T-helper 9 cell (primary cell): ENCODE measurements at places on chromosomes 3 and 15.
A peak's percentile ranks its signal among the peaks of the same experiment; 100 is the strongest.

- no peak for DNase-seq
Observed at GRCh38 chr3:120471643-120472042, 20.9 kb upstream of the FSTL1 start.

- DNase-seq, result no peak
Observed at GRCh38 chr3:54064486-54064885, 57.9 kb upstream of the CACNA2D3 start.

DNA sequence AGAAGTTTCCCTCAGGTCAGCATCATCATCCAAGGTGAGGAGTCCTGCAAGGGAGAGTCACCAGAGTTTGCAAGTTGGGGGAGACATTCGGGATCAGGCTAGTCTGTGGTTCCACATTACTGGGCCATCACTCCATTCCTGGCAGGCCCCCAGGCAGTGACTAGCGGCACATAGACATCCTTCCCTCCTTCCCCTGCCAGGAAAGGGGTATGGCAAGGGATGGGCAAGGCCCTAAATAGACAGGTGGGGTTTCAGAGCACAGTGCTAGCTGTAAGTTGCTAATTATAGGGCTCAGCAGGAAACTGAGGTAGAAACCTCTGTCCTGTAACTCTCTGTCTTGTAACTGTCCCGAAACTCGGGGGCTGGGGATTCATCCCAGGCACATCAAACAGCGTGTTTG, 215.2 kb upstream of the ROPN1 start:
- DNase-seq, result no peak

- DNase-seq, result no peak
Observed at GRCh38 chr3:79019137-79019923, 748.5 kb downstream of the ROBO1 start.

DNA sequence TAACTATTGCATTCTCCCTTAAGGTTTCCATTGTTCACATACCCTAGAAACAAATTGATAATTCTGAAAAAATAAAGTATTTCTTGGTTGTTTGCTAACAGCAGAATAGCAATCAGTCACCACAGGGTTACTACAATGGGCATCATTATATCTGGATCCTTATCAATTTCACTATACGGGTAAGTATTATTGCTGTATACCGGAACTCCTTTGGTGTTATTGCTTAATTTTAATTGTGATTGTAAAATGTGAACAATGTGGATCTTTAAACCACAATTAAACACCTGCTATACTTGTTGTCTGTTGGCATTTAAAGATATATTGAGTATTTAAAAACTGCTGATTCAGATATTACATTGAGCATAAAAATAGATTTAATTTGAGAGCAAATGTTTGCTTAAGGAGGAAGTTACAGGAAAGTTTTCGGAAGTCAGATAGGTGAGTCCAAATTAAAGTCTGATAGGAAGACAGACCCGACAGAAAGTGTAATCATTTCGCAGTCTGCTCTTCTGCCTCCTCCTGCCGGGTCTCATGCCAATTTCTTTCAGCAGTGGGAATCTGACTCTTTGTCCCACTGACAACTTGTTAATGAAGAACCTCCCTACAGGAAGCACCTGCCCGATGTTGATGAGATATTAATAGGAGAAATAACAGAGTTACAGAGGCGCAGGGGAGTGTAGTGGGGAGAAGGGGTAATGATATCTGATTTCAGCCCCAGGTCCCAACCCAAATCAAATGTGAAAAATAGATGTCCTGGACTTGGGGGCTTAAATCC, 169.7 kb upstream of the TBC1D5 start:
- DNase-seq, result no peak

GRCh38 chr15:39936187-39936586, 2.3 kb downstream of the EIF2AK4 start:
- no peak for DNase-seq

- DNase-seq, result no peak
Observed at GRCh38 chr15:101615414-101615985, 36.7 kb downstream of the TM2D3 start.

DNA sequence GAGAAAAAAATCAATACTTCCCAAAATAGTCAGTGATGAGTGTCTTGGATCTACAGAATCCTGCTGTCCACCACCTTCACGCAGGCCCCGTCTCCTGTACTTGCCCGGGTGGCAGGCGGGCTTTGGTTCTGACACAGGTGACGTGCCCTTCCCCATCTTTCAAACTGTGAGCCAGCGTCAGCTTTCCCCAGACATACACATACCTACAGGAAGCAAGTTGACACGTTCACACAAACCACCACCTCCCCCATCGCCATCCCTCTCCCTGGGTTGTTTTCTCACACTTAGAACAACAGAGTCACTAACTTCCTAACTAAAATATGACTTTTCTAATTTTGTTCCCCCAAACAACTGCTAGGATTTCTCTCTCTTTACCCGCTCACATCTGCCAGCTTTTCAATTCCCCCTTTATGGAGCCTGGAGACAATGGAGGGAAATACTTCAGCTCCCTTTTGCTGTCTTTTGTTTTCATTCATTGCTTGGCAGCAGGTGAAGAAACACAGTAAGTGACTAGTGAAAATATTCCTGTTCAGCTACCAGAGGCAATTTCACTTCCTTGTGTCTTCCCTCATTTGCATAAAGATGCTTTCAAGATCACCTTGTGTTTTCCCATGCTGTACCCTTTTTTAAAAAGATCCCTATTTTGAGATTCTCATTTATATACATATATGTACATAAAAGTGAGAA, 248.3 kb downstream of the SLCO3A1 start:
- DNase-seq, result peak; percentile 7

- no peak for DNase-seq
Observed at GRCh38 chr15:74653426-74654102, 37.9 kb downstream of the CLK3 start.

DNA sequence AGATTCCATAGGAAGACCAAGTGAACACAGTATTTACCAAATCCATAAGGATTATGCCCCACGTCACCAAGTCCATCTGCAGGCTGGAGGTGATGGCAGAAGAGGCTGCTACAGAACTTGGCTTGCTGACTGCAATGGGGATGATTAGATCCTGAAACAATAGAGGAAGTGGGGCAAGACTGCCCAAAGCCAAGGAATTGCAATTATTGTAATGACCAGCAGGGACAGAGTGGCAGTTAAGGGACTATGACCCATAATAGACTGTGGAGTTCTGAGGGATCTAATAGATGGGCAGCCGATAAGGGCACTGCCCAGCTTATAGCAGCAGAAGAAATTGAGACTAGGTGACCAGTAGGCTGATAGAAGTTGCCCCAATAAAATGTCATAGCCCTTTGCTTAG, 108.4 kb downstream of the MINAR1 start:
- DNase-seq, result no peak

DNA sequence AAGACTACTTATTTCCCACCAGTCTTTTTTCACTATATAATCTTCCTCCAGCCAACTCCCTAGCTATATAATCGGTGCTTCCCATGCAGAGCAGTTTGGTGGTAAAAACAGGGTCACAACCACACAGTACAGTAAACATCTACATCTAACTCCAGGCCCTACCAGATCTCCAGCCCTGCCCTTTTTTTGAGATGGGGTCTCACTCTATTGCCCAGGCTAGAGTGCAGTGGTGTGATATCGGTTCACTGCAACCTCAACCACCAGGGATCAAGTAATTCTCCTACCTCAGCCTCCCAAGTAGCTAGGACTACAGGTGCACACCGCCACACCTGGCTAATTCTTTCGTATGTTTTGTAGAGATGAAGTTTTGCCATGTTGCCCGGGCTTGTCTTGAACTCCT, 49.1 kb upstream of the TLE3 start:
- no peak for DNase-seq

DNA sequence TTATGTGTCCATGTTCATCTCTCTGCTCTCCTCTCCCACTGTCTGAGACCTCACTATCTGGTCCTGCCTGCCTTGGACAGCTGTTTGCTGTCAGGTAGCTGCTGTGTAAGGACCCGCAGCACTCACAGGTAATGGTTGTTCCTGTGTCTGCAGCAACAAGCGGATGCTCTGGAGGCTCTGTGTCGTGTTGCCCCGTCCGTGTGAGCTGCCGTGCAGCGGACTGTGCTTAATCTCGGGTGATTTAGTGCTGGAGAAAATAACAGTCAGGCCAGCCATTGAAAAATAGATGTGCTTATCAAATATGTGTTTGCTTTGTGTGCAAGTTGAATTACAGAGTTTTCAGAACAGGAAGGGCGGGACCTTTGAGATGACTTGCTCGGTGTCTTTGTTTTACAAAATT, 121.4 kb downstream of the GABRG3 start:
- no peak for DNase-seq

GRCh38 chr15:82100111-82100929, 54.5 kb upstream of the MEX3B start:
- DNase-seq, result no peak

DNA sequence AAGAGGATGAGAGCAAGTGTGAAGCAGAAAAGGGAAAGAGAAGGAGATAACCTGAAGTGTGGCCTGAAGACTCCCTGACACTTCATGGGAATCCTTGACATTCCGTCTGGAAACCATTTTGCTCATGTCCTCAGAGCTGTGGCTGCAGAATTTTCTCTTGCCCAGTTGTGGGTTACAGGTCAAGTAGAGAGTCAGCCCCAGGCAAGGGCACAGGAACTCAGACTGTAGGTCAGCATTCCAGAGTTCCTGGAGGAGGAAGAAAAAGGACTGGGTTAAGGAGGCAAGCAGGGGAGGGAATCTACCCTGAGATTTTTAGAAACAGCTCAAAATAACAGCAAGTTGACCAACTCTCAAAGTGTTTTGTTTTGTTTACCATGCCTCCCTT, 4.1 kb upstream of the THSD4 start:
- DNase-seq, result no peak
